Left forelimb (tissue), 1 donor: ENCODE measurements at places on chromosomes 13 and 19.

DNA sequence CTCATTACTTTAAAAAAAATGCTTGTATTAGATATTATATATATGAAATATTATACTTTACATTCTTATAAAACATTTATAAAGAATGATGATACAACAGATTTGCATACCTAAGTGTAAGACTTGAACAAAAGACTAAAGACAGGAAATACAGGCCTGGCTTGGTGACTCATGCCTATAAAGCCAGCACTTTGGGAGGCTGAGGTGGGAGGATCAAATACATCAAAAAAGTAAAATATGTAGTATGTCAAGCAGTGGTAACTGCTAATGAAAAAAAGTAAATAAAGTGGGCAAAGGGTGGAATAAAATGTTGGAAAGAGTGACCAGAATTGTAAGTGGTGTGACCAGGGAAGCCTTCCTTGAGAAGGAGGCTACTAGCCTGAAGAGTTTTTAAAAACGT, 133.7 kb downstream of the GGACT start:
- DNase-seq, result no peak

DNA sequence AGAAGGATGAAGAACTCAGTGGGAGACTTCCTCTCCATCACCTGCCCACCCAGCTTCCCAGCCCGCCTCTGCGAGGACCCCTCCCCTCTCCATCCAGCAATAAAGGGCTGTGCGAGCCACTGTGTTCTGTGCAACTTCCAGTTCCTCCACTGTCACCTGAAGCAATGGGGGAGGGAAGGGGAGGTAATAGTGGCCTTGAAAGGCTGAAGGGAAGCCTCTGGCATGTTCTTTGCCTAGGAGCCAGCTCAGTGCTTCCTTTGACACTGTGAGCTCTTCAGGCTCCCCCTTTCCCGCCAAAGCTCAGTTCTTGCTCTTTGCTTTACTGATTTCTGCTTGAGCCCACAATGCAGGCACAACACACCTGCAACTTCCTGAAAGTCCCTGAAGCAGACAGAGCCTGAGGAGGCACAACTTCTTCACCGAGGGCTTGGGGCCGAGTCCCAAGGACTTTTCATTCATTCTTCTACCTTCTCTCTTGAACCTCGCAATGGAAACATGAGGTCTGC, 73.2 kb upstream of the DOCK9 start:
- DNase-seq, result no peak

- DNase-seq, result no peak
Measured at GRCh38 chr19:28744014-28744413, 468.9 kb downstream of the UQCRFS1 start.

DNA sequence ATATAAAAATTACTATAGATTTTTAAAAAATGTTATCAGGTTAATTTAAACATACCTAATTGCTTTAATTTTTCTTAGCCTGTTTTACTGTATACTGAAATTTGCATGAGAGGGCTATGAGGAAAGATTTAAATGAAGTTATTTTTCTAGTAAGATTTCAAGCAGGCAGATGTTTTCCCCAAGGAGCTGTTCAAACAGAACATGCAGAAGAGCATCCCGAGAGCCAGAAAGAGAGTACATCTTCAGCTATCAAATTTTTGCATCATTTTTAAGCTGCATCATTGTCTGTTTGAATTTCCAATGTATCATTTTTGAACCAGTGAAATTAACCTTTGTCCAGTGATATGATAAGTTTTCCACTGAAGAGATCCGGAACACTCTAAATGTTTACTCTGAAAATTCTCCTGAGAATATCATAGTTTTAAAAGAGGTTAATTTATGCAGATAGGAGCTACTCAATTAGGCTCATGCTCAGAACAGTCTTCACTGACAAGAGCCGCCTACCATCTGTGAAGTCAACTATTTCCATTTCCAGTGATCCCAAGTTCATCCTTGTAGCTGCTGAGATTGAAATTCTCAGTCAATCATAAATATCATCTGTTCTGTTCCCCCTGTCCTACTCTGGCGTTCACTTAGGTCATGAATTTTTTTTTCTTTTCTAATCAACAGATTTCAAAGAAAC, 467.7 kb upstream of the NBEA start:
- DNase-seq, result no peak

DNA sequence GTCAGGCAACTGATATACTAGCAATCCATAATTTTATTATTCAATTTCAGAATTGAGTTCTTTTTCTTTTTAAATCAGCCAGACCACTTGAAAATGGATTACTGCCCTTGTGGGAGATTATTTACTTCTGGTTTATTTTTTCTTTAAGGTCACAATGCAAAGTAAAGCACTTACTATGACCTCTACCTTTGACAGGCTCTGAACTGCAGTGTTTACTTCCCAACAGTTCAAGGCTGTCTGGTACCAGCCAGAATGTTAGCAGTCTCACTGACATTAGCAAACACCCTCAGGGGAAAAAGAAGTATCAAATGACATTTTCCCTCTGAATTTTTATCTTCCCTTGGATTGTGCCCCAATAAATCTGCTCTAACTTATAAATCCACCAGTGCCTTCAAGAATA, 57.5 kb downstream of the RAP2A start:
- DNase-seq, result no peak

GRCh38 chr13:39037410-39037879, 444 bp downstream of the PROSER1 start:
- peak; percentile 71 for DNase-seq

GRCh38 chr19:46661735-46662592, 982 bp upstream of the DACT3 start:
- DNase-seq, result peak; percentile 89

GRCh38 chr19:40641281-40641680, 40.1 kb downstream of the LTBP4 start:
- DNase-seq, result peak; percentile 70

DNA sequence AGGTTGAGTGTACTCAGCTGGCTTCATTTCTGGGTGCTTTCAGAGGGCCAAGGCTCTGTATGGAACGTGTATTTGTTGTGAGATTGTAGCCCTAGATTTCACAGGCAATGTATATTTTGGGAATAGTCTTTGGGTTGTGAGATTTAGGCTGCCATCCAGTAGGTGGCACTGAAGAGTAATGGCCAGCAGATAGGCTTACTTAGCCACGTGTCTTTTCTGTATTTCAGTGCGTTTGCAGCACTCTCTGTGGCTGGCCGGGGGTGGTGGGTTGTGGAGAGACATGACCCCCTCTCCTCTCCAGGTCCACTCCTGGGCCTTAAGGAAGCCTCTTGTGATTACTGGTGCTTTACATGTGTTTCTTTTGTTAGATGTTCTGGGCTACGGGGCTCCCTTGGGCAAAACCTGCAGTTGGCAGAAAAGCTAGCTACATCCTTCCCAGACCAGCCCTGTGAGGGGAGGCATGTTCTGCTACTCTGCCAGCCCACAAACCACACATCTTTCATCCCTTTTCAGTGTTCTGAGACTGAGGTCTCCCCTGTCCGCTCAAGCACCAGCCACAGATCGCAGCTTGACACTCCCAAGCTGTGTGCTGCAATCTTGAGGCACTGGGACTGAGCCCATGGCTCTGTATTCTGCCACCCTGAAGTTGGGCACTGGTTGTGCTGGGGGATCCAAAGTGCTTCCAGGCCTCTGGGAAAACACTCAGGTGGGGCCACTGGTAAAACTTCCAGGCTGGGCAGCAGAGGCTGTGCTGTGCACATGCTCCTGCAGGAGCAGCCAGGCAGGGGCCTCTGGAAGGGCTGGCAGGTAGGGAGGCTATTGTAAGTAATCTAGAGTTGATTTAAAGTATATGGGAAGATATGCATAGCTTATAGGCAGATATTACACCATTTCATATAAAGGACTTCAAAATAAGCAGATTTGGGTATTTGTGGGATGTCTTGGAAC, 1096.8 kb upstream of the PCDH20 start:
- DNase-seq, result peak; percentile 63

DNA sequence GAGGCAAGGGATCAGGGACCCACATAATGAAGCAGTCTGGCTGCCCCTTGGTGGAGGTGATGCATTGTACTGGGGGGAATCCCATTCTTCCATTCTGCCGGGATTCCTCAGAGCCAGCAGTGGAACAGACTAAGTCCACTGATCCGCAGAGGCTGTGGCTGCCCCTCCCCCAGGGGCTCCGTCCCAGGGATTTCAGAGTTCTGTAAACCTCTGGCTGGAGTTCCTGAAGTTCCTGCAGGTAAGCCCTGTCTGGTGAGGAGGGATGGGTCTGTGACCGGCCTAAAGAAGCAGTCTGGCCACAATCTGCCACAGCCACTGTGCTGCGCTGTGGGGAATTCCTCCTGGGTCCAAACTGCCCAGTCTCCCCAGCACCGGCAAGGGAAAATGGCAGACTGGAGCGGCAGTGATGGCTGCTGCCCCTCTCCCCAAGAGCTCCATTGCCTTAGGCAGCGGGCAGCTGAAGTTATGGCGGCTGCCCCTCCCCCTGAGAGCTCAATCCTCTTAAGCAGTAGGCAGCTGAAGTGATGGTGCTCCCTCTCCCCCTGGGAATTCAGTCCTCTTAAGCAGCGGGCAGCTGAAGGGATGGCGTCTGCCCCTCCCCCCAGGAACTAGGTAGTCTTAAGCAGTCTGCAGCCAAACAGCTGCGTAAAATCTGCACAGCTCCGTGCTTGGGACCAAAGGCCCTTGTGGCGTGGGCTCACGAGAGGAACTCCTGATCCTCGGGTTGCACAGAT, 155.7 kb downstream of the PCDH17 start:
- no peak for DNase-seq

DNA sequence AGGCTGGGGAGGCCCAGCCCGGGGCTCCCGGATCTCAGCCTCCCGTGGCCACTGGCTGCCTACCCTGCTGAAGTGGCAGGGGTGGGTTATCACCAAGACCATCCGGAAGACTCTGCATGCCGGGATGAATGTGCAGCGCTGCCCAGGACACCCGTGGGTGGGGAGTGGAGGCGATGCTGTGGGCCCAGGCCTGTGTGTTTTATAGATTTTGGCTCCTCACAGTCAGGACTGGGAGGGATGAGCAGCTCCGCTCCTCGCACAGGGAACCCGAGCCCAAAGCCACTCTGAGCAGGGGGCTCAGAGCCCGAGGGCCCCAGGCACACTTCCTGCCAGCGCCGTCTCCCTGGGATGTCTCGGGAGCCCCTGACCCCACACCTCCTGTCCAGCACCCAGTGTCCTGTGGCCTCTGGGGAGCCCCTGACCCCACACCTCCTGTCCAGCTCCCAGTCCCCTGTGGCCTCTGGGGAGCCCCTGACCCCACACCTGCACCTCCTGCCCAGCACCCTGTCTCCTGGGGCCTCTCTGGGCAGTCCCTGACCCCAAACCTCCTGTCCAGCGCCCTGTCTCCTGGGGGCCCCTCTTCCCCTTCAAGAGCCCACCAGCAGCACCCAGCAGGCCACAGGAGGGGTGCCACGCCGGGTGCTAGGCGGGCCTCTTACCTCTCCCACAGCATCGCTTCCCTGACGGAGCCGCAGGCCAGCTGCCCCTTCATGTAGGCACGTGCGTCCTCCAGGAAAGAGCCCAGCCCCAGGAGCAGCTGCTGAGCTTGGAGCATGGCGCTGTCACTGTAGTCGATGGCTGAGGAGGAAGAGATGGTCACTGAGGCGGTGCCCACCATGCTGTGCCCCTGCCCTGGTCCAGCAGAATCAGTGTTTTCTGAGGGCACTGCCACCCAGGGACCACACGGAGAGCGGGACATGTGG, 31.4 kb downstream of the NAXD start:
- no peak for DNase-seq

DNA sequence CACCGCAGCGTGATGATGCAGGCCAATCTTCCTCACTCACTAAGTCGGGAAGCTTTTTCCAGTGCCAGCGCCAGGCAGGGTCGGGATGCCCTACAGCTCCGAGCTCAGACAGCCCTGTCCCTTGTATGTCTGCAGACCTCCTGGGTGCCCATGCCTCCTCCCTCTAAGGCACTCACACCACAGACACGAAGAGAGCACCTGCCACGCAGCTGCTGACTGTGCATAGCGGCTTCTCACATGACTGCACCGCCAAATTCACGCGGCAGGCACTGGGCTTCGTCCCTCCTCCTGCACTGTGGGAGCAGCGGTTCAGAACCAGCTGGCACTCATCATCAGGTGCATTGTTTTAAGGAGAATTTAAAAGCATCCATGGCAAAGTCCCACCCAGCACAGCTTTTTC, 88.1 kb downstream of the SLC7A1 start:
- no peak for DNase-seq

- DNase-seq, result no peak
Measured at GRCh38 chr13:50550151-50550550, 293.3 kb downstream of the DLEU7 start.

DNA sequence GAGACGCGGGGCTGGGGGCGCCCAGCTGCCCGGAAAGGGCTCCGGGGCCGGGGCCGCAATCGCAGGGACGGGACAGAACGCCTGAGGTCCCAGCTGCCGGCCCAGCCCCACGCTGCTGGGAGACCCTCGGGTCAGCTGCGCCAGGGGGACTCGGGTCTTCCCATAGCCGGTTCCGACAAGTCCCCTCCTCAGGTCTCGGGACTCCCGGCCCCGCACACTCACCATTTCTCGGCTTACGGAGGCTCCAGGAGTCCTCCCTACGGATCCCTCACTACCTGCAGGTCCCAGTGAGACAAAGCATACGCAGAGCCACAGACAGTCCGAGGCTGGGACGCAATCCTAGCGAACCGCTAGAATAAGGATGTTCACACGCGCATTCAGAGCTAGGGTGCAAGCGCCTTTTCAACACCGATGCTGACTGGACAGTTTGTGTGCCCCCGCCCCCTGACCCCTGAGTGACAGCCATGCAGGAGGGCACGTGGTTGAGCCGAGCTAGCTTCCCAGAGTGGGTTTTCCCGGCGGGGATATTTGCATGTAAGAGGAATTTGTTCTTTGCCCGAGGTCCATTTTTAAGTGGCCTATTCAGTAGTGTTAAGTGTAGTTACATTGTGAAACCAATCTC, 13.6 kb downstream of the ZNF490 start:
- DNase-seq, result no peak

GRCh38 chr19:29967623-29968022, 25.6 kb downstream of the URI1 start:
- DNase-seq, result no peak

GRCh38 chr19:18000480-18000914, 7.5 kb upstream of the ARRDC2 start:
- DNase-seq, result no peak

DNA sequence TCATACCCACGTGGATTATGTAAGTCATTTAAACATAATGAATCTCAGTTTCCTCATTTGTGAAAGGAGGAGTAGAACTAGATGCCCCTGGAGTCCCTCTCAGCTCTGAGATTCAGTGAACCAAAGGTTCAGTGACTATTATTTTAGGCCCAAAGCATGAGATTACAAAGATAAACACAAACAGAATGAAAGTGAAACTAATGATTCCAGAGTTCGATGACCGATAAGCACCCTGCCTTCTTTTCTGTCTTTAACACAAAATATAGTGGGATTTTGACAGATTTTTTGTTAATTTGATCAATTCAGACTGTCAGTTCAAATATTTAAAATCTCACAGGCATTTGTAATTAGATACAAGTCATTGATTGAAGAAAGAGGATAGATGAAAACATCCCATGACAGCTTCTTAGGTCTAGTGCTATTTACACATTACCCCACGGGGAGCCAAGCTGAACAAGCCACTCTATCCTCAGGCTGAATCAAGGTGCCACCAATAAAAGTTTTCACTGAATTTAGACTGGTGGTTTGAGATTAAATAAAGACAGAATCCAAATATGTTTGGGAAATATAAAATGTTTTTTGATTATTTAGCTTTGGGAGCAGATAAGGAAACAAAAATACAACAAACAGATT, 64.6 kb upstream of the RAP2A start:
- DNase-seq, result no peak
